ENCODE measurements at places on chromosomes 5 and 9. TPM values are rescaled to one million over a fixed set of nuclear protein-coding genes. Genes with fewer than 3 reads are reported as not detected.

DNA sequence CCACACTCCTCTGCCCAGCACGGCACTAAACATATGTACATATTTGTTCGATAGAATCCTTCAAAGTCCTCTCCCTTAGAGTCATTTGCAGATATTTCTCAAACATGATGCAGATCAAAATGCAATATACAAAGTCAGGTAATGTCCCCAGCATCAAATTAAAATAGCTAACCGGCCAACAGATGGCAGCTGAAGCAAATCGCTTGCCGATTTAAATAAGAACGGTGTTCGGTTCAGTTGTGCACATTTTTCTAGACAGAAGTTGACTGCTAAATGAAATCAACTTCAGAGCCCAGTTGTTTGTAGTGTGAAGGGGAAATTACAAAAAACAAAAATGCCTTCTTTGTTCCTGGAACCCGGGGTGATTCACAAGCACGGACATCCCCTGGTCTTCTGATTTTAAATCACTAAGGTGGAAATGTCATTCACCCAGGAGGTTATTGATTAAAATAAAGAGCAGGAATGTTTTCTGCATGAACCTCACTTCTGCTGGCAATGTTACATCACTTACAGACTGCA lies 219.2 kb downstream of the EBF1 start:
- DNase-seq: no peak

GRCh38 chr9:87011551-87011950 lies 64.2 kb upstream of the GAS1 start:
- no peak for DNase-seq

GRCh38 chr5:74021126-74021525 lies 395.1 kb downstream of the ARHGEF28 start:
- no peak for DNase-seq

DNA sequence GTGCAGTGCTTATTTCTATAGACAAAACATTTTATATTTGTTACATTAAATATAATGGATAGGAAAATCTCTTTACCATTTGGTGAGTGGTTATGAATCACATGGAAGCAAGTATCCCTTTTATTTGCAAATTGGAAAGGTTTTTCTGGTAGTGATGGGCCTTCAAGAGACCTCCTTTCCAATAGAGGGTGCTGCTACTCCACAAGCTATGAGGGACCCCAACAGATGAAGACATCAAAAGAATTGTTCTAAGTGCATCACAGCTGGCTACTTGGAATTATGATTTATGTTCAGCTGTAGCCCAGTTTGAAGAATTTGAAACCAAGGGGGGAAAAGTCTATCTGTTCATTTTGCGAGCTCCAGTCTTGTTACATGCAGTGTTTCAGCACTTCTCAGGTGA lies 493.7 kb upstream of the SGCD start:
- DNase-seq: no peak

DNA sequence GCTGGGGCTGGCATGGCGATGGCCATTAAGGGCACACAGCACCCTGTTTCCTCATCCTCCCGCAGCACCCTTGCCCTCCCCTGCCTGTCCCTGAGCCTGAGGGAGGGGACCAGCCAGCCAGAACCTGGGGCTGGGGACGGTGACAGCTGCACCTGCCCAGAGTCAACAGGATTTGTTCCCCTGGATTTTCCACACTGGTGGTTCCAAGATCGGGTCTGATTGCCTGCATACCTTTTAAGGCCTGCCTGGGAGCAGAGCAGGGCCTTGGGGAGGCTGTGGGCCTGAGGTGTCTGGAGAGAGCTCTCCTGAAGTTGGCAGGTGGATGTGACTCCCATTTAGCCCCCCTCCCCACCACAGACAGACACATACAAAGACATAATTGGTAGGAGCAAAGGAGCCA lies 61.0 kb upstream of the C5orf58 start:
- no peak for DNase-seq

GRCh38 chr9:91824601-91825305 lies 125.3 kb downstream of the ROR2 start:
- peak; percentile 78 for DNase-seq

DNA sequence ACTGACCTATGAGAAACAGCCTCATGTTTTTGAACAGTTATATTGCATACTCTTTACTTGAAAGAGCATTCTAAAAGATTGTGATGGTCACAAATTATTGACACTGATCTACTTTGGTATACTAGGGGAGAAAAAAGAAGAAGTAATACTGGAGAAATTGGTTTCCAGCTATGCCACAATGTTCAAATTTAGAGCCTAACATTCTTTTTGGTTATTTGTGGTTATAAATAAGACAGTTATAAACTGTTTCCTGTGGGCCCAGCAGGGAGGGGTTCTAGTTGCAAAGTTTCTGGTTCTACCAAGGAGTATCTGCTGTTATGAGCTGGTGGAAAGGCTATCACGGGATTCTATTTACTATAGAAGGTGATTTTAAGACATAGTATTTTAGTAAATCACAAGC lies 4.8 kb downstream of the CWC27 start:
- no peak for DNase-seq

GRCh38 chr9:124213396-124213795 lies 44.4 kb upstream of the NEK6 start:
- no peak for DNase-seq

SLC6A19 gene
- total RNA-seq: not detected

MCC gene
- total RNA-seq: 62.4 TPM

SLF1 gene
- 5.3 TPM for total RNA-seq

LARP1 gene
- total RNA-seq: 66.8 TPM

MYO10 gene
- 37.1 TPM for total RNA-seq

Measured in fibroblast of the aortic adventitia (primary cell).